Esophagus muscularis mucosa (tissue), 4 donors: ENCODE measurements at places on chromosomes 1 and 21. TPM values are rescaled to one million over a fixed set of nuclear protein-coding genes. Genes with fewer than 3 reads are reported as not detected.

DNA sequence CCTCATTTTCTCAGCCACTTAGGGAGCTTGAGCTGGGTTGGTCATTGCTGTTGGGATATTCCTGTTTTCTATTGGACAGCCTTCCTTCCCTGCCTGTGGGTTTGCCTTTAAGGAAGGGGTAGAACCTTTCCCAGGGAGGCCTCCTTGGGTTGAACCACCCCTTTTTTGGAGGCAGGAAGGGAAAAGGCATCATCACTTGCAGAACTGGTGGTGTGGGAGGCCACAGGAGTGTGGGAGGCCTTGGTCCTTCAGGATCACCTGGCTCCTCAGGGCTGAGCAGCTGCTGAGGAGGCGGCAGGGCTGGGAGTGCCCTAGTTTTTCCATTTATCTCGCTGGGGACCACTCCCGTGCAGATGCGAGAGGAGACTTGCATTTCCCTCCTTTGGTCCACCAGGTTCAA lies 667 bp upstream of the CYB561D1 start:
- DNase-seq = no peak

DNA sequence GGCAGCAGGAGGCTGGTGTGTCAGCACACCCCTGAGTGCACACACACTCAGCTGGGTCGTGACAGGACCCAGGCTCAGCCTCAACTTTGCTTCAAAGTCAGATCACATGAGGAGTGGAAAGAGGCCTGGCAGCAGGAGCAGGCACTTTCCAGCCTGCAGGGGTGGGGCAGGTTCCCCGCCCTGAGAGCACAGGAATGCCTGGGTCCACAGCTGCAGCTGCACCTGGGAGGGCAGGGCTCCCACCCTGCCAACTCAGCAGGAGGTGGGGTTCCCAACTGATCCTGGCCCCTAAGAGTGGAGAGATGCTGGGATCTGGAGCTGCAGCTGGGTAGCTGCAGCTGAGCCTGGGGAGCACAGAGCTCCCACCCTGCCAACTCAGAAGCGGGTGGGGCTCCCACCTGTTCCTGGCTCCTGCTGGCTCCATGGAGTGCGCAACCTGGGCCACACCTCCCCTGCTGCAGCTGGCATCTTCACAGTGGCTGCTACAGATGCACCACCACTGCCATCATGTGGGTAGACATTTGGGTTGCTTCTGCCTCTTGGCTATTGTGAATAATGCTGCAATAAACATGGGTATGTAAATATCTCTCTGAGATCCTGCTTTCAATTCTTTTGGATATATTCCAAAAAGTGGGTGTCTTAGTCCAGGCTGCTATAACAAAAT lies 415.4 kb downstream of the TTLL7 start:
- peak; percentile 39 for DNase-seq

DNA sequence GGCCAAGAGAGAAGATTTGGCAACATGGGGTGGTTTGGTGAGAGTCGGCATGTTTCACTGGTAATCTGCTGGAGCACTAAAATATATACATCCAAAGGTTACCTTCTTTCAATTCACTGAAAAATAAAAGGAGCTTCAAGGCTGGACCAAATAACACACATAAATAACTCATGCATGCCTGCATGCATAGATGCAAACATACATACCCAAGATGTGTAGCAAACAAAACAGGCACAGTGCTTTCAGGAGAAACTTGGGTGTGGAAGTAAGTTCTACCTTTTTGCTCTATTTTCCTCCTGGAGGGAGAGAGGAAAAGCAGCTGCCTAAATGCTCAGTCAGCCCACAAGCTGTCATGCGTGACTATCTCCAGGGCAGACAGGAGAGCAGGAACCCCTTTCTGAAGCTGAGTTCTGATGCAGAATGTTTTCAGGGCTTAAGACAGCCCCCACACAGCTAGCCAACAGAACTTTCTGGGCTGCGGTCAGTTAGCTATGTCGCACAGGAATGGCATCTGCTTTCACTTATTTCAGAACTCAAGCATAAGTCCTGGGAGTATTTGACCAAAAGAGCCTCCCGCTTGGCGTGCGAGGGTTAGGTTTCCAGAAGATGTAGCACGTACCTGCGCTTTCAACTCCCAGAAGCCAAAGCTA lies 166.2 kb downstream of the TOMM20 start:
- DNase-seq = no peak

- no peak for DNase-seq
Measured at GRCh38 chr1:23555986-23556634, 3.2 kb downstream of the ID3 start.

DNA sequence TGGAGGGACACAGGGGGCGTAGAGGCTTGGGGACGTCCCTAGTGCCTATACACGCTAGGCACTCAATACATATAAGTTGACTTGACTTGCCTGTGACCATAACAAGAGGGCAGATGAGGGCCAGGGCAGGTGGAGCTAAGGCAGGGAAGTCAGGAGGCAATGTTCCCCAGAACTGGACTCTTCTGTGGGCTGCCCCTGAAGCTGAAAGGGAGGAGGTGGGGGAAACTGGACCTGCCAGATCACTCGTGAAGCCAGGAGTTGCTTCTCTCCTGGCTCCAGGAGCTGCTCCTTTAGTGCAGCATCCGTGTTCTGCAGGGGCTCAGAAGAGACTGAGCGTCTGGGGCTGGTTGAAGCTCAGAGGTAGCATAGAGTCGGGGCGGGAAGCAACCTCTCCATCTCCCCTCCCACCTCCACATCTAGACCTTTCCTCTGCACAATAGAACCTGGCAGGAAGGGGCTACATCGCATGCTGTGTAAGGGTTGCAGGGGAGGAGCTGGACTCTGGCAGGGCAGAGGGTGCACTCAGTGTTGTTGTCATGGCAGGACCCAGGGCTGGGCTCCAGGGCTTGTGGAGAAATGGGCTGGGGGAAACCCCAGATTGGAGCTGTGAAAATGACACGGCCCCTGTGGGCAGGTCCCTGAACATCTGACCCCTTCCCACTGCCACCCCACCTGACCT lies 2.9 kb upstream of the SEMA4A start:
- no peak for DNase-seq

- DNase-seq = no peak
Measured at GRCh38 chr1:91732291-91733107, 153.5 kb downstream of the TGFBR3 start.

- DNase-seq = no peak
Measured at GRCh38 chr1:235101558-235102258, 26.9 kb downstream of the TOMM20 start.

- DNase-seq = no peak
Measured at GRCh38 chr1:215166886-215167285, 84.3 kb downstream of the KCNK2 start.

DNA sequence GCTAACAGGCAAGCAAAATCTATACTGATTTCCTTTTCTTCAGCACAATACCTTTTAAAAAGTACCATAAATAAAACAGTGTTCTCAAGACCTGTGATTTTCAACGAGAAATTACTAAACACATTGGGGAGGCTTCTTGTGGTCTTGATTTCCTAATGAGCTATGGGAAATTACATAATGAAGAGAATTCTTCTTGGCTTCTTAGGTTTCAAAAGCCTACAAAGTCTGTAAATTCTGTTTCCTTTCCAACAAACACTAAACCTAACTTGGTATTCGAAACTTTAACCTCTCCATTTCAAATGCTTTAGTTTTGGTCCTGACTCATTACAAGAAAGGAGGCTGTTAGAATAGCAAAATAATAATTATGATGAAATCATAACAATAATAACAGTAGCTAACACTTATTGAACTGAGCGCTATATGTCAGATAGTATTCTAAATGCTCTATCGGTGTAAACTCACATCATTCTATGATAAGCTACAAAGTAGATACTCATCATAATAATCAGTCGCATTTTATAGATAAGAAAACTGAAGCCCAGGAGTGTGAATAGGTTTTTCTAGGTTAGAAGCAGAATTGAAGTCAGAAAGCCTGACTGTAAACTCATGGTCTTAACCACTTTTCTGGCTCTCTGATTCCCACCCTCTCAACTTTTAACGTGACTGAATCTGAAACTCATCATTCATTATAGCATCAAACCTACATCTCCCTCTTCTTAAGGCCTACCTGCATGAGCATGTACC lies 486.7 kb downstream of the SMYD3 start:
- no peak for DNase-seq

DNA sequence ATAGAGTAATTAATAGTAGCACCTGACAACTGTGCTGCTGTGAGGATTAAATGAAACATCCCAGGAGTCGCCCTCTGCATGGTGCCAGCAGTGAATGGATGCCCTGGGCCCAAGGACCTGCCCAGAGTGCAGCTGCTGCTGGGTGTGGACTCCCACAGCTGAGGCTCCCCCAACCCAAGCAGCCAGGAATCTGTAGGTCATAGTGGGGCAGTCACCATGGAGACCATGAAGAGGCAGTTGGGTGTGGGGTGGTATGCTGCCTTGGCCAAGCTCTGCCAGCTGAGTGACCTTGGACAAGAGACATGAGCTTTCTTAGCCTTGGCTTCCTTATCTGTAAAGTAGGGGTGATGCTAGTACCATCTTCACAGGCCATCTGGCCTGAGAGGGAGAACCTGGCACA lies 9.4 kb downstream of the OLIG2 start:
- DNase-seq = no peak

DNA sequence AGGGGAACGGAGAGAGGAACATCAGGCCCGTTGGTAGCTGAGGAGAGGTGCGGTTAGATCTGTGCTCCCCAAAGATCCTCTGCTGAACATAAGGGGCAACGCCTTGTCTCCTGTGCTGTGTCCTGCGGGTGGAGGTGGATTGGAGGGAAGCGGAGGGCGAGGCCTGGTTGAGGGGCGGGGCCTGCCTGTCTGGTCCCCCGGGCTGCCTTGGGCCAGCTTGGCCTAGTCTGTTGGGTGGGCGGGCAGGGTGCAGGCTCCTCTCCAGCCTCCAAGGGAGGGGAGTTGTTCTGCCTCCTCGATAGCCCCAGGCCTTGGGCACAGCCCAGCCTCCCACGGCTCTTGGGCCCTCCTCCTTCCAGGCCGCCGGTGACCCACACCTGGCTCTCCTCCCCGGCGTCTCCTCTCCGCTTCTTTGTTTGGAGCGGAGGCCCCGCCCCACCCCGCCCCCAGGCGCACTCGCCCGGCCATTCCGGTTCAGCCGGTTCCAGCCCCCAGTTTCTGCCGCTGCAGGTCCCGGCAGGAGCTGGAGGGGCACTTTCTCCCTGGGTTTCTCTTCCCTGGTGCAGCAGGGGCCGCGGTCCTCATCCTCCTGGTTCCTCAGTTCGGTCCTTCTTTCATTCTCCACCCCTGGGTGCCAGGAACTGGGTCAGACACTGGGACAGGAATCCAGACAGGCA lies 19.4 kb downstream of the PTPRF start:
- no peak for DNase-seq

- DNase-seq = no peak
Measured at GRCh38 chr1:22471078-22471477, 19.4 kb downstream of the ZBTB40 start.

DNA sequence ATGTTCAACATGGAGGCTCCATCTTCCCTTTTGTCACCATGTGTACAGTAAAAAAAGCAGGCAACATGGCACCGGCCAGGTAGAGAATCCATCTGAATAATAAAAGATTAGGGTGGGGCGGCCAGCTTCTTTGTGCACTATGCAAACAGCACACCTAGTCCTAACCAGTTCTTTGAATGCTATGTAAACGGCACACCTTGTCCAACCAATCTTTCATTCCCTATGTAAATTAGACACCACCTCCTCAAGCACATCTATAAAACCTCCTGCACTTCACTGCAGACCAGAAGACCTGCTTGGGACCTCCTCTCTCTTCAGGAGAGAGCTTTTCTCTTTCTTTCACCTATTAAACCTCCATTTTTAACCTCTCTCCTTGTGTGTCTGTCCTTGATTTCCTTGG lies 28.2 kb downstream of the TFB2M start:
- no peak for DNase-seq

GRCh38 chr21:32459972-32460371 lies 47.5 kb downstream of the EVA1C start:
- DNase-seq = no peak

DNA sequence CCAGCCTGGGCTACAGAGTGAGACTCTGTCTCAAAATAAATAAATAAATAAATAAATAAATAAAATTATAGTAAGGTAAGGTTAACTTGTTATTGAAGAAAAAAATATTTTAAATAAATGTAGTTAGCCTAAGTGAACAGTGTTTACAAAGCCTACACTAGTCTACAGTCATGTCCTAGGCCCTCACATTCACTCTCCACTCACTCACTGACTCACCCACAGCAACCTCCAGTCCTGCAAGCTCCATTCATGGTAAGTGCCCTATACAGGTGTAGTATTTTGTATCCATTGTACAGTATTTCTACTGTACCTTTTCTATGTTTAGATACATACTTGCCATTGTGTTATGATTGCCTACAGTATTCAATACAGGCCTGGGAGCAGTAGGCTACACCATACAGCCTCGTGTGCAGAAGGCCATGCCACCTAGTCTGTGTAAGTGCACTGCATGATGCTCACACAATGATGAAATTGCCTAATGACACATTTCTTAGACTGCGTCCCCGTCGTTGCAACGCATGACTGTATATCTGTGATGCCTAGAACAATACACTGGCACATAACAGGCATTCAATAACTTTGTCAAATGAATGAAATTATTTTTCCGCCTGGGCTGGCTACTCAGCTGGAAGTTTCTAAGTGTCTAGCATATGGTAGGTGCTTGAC lies 14.8 kb downstream of the KCNN3 start:
- DNase-seq = no peak

DNA sequence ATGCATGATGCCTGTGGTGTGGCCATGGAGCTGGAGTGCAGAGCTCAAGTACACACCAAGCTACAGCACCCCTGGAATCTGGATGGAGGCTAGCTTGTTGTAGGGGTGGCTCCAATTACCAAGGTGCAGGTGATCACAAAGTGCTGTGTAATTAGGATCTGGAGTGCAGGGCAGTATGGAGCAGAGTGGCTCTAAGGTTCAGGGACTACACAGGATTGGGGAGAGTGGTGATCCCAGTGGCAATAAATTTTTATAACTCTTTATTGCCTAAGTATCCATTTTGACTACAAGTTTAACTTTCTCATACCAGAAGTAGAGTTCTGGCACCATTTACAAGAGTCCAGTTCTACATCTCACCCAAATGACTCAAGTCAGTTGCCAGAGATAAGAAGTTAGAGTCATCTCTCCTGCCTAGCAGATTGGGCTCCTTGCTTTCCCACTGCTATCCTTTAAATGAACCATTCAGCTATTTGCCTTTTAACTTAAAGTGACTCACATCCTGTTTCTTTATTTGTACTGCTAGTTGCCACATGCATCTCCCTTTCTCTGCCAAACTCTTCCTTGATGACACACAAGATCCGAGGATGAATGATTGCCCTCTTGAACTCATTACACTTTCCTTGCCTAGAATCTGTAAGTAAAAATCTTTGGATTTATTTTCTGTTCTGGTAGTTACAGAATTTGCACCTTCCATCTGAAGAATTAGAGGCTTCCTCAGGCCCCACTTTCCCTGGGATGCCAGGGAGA lies 427.2 kb downstream of the KCNT2 start:
- DNase-seq = no peak

GRCh38 chr21:46437096-46437498 lies 21.6 kb upstream of the DIP2A start:
- no peak for DNase-seq

OR2T2 gene
- not detected for total RNA-seq

CDA gene
- total RNA-seq = 1.7 TPM

CD244 gene
- 0.83 TPM for total RNA-seq

CELA2A gene
- not detected for total RNA-seq

WNT9A gene
- total RNA-seq = 13.2 TPM

AIM2 gene
- not detected for total RNA-seq
